DND-41 (cell line): ENCODE measurements at places on chromosomes 11 and 22.
A peak's percentile ranks its signal among the peaks of the same experiment; 100 is the strongest.

DNA sequence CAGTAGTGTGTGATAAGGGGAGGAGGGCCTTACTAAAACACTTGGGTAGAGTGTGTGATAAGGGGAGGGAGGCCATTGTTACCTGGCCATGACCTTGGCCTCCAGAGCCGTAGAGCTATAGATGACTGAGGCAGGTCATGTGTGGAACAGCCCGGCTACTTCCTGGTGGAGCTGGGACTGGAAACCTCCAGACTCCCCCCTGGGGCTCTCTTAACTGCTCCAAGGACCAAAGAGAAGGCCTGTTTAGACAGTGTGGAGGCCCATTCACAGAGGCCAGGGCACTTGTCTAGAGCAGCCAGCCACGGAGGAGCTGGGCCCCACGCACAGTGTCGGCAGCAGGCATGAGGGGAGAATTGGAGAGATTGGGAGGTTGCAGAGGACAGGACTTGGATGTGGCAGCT lies 12.5 kb upstream of the MICALL1 start:
- H3K27me3 ChIP-seq: no peaks in the 10 kb centered on the region
- peaks cover 38% of the 10 kb centered on the region for H3K36me3 ChIP-seq
- peaks cover 7% of the 10 kb centered on the region for H3K4me1 ChIP-seq
- H3K27ac ChIP-seq: no peak overlapping the region

DNA sequence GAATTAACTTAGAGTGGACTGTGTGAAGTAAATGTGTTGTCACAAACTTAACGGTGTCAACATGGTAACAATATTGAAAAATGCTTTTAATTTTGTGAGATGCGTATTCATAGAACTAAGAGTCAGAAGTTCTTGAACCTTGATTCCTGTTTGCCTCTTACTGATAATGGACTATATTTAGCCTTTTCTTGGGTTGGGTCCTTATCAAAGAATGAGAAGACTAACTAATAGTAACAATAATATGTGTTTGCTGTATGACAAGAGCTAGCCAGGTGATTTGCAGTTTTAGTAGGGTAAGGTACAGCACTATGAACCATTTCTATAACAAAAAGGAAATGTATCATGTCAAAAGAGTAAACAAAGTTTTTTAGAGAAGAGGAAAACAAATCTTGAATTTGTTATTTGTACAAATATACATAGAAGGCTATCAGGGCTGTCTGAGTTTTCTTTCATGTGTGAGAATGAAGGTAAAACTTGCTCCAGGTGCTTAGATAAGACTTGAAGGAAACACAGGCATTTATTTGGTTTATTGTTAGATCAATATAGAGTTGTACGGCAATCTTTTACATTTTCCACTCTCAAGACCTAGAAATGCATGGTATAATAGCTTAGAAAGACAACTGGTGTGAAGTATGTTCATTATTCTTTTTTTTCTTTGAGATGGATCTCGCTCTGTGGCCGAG lies 74.1 kb downstream of the PACS1 start:
- no peaks in the 10 kb centered on the region for H3K4me1 ChIP-seq
- no peak overlapping the region for H3K27ac ChIP-seq
- no peak for DNase-seq
- no peaks in the 10 kb centered on the region for H3K27me3 ChIP-seq

DNA sequence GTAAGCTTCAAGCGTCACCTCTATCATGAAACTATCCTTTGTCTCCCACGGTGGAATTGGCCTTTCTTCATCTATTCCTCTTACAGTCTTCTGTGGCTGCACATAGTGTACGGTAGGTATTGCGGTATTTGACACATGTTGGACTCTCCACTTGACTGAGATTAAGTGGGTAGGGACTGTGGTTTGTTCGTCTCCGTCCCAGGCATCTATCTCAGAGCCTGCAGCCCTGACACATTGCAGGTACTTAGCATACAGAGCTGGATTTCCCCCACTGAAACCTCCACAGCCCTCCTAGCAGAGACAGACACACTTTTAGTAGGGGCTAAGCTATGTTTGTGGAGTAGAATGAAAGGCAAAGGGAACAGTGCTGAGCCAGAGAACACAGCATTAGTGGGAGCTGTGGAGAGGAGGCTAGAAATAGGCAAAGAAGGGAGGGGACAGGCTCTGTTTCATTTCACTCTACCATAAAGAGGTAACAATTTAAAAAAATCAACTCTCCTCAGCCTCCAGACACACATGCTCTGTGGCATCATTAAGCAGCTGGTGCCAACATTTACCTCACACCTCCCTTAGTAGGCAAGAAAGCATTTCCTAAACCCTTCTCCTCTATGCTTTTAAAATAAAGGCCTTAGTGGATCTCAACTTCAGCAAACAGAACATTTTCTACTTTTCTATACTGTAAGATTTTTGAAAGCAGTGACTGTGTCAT lies 277.5 kb downstream of the KIRREL3 start:
- H3K27ac ChIP-seq: no peak overlapping the region
- H3K36me3 ChIP-seq: no peaks in the 10 kb centered on the region
- DNase-seq: no peak

GRCh38 chr11:3215346-3216026 lies 3.1 kb downstream of the MRGPRG start:
- no peak for DNase-seq
- no peak overlapping the region for H3K27ac ChIP-seq
- H3K4me3 ChIP-seq: no peak overlapping the region
- no peaks in the 10 kb centered on the region for H3K36me3 ChIP-seq
- no peaks in the 10 kb centered on the region for H3K27me3 ChIP-seq
- peaks cover 8% of the 10 kb centered on the region for H3K4me1 ChIP-seq

DNA sequence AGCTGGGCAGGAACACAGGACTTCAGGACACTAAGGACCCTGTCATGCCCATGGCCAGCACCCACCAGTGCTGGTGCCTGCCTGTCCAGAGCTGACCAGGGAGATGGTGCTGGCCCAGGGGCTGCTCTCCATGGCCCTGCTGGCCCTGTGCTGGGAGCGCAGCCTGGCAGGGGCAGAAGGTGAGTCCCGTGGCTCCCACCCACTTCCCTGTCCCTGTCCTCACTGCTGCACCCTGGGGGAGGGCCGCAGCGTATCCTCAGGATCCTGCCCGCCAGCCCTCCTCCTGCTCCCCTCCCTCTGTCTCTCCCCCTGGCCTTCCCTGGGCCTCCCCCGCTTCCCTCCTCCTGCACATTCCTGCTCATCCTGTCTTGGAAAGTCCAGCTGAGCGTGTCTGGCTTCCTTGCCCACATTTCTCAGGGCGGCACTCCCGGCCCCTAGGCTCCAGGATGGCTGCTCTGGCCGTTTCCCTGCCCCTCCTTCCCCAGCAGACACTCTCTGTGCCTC lies 8.7 kb downstream of the CSF2RB start:
- DNase-seq: no peak
- H3K4me3 ChIP-seq: no peak overlapping the region
- no peaks in the 10 kb centered on the region for H3K4me1 ChIP-seq
- H3K27me3 ChIP-seq: peaks cover 16% of the 10 kb centered on the region

GRCh38 chr11:3217818-3218482 lies 663 bp downstream of the MRGPRG start:
- no peak overlapping the region for H3K27ac ChIP-seq
- no peaks in the 10 kb centered on the region for H3K27me3 ChIP-seq
- H3K36me3 ChIP-seq: no peaks in the 10 kb centered on the region
- H3K4me1 ChIP-seq: peaks cover 24% of the 10 kb centered on the region
- DNase-seq: no peak

- no peak overlapping the region for H3K4me3 ChIP-seq
- no peak overlapping the region for H3K27ac ChIP-seq
- no peaks in the 10 kb centered on the region for H3K36me3 ChIP-seq
Measured at GRCh38 chr22:27718186-27719035, 83.1 kb downstream of the MN1 start.

GRCh38 chr11:122340607-122341290 lies 224.7 kb upstream of the BLID start:
- no peaks in the 10 kb centered on the region for H3K36me3 ChIP-seq
- H3K4me1 ChIP-seq: no peaks in the 10 kb centered on the region
- no peak overlapping the region for H3K4me3 ChIP-seq
- H3K27me3 ChIP-seq: peaks cover 15% of the 10 kb centered on the region
- H3K27ac ChIP-seq: no peak overlapping the region

GRCh38 chr22:39292561-39293074 lies 26.8 kb downstream of the RPL3 start:
- no peaks in the 10 kb centered on the region for H3K27me3 ChIP-seq
- no peak overlapping the region for H3K27ac ChIP-seq
- DNase-seq: no peak
- 0 out of 2 replicates have a peak, but pooled peaks cover 2% of the 10 kb centered on the region for H3K4me1 ChIP-seq
- no peak overlapping the region for H3K4me3 ChIP-seq

DNA sequence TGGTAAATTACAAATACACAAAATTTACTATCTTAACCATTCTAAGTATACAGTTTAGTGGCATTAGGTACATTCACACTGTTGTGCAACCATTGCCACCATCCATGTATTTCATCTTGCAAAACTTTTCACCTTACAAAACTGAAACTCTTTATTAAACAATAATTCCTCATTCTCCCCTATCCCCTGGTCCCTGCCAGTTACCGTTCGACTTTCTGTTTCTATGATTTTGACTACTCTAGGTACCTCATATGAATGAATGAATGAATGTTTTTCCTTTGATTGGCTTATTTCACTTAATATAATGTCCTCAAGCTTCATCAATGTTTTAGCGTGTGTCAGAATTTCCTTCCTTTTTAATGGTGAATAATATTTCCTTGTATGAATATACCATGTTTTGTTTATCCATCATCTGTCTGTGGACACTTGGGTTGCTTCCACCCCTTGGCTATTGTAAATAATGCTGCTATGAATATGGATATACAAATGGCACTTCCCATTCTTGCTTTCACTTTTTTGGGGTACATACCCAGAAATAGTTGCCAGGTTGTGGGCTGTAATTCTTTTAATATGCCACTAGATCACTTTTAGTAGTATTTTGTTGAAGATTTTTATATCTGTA lies 93.0 kb downstream of the UVRAG start:
- no peak overlapping the region for H3K4me3 ChIP-seq
- H3K4me1 ChIP-seq: no peaks in the 10 kb centered on the region
- H3K36me3 ChIP-seq: peaks cover 5% of the 10 kb centered on the region; the same call in 1 of the 2 replicates
- no peak overlapping the region for H3K27ac ChIP-seq
- no peaks in the 10 kb centered on the region for H3K27me3 ChIP-seq

- H3K27ac ChIP-seq: peak overlapping the region; percentile 62
- H3K4me3 ChIP-seq: no peak overlapping the region
- H3K27me3 ChIP-seq: no peaks in the 10 kb centered on the region
Measured at GRCh38 chr22:22849640-22850610, 37.7 kb upstream of the IGLL5 start.
